NCI-H82 (cell line): ENCODE measurements at places on chromosomes 3 and 15.
A peak's percentile ranks its signal among the peaks of the same experiment; 100 is the strongest.

DNA sequence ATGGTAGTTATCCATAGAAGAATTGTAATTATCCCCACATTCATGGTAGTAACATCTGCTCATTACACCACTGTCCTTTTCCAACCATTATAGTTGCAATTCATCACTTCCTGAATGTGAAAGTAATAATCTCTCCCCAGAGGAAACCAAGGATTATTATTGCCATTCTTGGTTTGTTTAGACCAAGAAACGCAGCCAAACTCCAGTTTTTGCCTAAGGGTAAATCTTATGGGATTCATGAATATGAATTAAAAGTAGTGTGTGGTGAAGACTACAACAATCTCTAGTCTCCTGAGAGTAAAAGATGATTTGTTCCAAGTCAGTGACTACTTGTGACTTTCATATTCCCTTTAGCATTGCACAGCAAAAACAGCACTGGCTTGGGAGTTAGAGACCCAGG is 45.7 kb upstream of the ABI3BP start:
- no peak for DNase-seq

GRCh38 chr3:46168583-46169345 is 39.3 kb downstream of the CCR1 start:
- no peak for DNase-seq

GRCh38 chr15:88629071-88629470 is 7.9 kb downstream of the AEN start:
- no peak for DNase-seq

DNA sequence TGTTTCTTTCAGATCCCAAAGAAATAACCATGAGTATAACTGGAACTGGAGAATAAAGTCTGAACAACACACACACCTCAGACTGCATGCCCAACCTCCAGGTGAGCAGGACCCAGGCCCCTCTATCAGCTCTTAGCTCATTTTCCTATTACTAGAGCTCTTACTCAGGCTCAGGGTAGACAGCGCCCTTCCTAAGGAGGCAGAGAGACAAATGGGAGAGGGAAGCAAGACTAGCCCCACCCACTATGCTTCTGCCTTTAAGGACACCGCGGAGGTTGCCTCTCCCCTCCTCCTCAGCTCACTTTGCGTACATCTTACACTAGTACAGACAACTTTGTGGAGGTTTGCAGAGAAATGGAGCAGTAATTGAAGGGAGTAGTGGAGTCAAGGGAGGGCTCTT is 44.0 kb upstream of the GLCE start:
- DNase-seq, result peak; percentile 18

- no peak for DNase-seq
Observed at GRCh38 chr15:80118956-80119355, 33.8 kb upstream of the FAH start.

GRCh38 chr3:14899993-14900618 is 47.3 kb upstream of the NR2C2 start:
- DNase-seq, result no peak

GRCh38 chr3:40899286-40899712 is 300.0 kb upstream of the CTNNB1 start:
- DNase-seq, result no peak

DNA sequence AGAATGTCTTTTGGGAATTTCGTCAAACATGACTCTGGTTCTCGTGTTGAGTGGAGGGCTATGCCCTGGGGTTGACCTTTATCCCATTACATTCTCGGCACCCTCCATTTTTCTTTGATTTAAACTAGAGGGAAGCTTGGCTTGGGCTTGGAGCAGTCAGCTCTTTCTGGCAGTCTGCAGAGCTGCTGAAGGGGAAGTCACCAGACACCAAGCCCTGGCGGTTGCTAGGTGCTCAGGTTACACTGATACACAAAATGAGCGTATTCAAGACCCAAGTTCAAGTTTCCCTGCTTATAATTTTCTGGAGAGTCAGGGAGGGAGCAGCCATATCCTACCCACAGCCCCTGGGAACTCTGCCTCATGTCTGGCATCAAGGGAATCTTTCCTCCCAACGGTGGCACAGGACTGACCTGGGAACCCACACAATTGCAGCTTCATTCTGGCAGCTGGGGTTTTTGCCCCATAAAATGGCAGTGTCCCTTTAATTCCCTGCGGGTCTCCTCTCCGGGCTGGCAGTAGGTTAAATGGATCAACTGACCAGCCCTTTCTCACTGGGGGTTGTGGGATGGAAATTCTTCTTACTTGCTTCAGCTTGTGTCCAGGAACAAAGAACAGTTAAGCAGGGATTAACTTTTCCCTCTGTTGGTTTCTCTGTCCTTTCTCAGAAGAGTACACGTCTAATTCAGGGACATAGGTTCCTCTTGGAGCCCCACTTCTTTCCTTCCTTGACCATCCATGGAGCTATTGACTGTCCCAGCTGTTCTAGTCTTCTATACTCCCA is 110.0 kb upstream of the DLG1 start:
- DNase-seq, result no peak

DNA sequence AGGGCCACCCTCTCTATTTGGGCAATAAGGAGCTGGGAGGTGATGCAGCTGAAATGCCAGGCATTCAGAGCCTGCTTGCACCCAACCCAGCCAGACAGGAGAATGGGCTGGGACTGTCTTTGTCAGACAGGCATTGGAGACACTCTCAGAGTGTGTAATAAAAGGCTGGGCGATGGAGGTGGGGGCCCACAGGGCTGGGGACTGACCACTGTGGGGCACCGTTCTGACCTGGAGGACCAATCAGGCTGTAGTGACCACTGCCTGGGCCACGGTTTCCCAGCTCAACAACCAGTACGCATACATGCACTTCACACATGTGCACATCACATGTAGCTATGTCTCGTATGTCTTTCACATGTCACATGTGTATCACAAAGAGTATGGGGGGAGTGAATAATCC is 5.7 kb upstream of the IGDCC3 start:
- no peak for DNase-seq

DNA sequence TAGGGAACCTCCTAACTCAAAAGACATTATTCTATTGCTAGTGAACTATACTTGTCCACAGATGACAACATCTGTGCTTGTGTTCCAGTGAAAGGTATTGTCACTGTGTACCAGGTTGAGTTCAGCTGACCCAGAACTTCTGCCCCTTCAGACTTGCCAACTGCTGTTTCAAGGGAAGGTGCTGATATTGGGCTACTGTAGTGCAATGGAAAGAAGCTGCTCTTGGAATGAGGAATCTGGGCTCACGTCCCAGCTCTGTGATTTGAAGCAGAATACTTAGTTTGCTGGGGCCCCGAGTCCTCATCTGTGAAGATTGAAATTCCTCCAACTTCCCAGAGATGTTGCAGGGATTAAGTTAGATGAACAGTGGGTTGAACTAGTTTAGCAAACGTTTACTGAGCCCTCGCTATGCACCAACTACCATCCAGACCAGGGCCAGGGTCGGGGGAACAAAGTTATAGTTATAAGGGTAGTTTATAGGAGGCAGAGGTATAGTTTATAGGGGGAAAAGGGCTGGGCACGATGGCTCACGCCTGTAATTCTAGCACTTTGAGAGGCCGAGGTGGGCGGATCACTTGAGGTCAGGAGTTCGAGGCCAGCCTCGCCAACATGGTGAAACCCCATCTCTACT is 15.9 kb upstream of the UMPS start:
- DNase-seq, result no peak

GRCh38 chr3:67031986-67032385 is 33.9 kb downstream of the KBTBD8 start:
- DNase-seq, result no peak

DNA sequence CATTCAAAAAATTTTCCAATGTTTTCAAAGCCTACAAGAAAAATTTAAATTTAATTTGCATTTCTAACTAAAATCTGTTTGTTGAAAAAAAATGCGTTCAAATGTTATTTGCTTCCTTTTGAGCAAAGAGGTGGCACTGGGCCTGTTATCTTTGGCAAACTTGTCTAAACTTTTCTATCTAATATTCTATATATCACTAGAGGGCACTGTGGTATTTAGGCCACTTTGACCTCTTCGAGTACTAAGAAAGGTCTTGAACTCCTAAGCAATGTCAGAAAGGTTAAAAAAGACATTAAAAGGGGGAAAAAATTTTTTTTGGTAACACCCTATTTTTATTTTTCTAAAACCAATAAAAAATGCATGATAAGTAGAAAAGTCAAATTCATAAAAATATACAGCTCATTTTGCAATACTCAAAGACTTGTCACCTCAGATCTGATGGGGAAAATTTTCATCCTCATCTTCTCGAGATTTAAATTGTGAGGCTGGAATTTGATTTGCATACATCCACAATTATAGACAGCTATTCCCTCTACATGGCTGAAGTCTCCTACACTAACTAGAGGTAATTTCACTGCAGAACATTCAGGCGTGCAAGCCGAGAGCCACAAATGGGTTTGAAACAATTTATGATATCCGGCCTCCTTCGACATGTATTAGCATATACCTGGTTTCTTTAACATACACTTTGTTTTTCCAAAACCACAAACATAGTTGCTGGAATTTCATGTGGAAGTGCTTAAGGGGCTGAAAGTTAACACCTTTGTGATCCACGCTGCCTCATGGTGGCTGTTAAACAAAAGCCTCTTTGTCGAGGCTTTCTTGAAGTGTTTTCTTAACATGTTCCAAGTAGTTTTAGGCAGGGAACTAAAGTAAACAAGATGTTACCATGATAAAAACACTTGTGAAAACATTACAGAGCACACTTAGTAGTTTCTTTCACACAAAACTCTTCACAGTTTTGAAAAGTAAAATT is 576.4 kb downstream of the FOXP1 start:
- DNase-seq, result peak; percentile 30

GRCh38 chr3:7812490-7812889 is 689.1 kb upstream of the LMCD1 start:
- no peak for DNase-seq

DNA sequence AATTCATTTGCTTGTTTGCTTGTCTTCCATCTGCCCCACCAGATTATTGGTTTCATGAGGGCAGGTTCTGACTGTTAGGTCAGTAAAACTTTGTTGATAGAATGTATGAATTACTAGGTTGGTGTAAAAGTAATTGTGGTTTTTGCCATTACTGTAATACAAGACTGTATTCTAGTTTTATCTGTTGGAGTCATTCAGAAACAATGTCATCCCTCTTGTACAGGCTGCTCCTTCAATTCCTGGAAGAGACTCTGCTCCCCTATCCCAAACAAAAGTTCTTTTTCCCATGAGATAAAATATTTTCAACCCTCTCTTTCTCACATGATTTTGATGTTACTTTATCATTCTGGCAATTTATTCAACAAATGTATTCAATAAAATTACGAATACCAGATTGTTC is 115.0 kb downstream of the CHST2 start:
- no peak for DNase-seq

DNA sequence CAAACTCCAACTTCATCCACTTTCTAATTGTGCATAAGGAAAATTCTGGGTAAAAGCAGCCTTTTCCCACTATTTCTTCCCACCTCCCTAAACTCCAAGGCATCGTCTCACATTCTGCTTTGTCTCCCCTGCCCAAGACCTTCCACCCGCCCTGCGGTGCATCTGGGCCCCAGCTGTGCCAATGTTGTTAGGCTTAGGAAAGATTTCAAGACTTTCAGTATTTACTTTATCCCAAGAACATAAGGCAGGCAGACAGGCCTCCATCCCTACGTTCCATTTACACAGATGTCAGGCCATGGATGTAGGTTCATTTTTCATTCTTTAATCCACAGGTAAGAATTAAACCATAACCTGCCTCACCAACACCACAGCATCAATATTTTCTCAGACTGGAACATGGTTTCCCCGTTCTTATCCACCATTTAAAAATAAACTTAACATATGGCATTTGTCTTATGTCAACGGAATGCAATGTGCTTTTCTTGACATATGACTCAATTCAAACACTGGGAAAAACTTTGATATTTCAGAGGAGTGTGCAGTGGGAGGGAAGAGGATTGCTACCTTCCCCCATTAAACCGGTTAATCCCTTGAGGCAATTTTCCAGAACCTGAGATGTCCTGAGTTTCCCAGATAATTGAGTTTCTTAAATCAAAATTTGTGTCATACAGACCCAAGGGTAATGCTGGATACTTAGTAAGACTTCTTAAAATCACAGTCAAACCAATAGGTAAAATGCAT is 238.0 kb upstream of the LRIG1 start:
- peak; percentile 7 for DNase-seq

- no peak for DNase-seq
Observed at GRCh38 chr3:138457863-138458735, 23.7 kb downstream of the ESYT3 start.

- DNase-seq, result no peak
Observed at GRCh38 chr3:16104156-16104555, 70.3 kb upstream of the GALNT15 start.

GRCh38 chr3:187000711-187001151 is 70.4 kb downstream of the ST6GAL1 start:
- DNase-seq, result no peak

DNA sequence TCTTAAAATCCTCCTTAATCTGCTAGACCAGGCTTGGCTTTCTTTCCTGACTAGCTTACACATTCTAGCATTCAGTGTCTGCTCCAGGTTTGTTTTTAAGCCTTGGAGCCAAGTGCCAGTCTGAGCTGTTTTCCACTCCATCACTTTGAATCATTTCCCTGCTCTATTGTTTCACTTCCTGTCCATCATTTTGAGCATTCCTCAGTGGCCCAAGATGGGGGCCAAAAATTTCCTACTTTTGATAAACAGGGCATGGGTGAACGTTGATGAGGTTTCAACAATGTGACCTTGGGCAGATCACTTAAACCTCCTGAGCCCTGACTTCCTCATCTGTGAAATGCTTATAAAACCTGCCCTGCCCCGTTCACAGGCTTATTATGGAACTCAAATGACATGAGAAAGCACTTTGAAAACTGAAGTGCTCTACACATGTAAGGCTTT is 4.4 kb downstream of the CYP19A1 start:
- peak; percentile 57 for DNase-seq

GRCh38 chr15:55685286-55685685 is 57.7 kb downstream of the PRTG start:
- no peak for DNase-seq

DNA sequence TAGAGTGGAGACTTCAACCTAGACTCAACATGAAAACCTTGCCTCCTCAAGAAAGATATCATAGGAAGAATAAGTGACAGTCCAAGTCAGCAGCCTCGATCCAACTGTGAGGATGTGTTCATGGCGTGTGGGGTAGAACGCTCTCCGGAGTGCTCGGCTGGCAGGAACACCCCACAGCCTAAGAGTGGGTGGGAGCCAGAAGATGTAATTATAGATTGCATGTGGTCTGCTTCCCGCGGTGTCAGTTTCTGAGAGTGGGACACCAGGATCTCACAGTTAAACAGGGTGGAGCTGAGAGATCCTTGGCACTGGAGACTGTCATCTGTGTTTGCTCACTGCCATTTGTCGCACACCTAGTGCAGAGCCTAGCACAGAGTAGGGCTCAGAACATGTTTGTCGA is 158.0 kb downstream of the CTNNB1 start:
- DNase-seq, result no peak

DNA sequence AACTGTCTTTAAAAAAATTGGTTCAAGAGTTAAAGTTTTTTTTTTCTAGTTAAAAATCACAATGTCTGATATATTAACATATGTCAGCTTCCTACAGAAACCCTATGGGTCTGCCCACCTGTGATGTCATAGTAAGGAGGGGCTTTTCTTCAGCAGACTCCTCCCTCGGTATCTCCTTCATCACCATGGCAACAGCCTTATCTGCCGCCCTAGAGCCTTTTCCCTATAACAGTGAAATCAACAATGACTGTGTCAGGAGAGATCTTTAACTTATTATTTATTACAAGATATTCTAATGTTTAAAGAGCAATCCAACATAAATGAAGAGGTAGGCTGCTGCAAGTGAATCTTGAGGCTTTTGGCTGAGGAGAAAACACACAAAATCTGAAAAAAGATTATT is 138.7 kb downstream of the PEX5L start:
- peak; percentile 94 for DNase-seq
